ENCODE measurements at places on chromosomes 6 and 20.
A peak's percentile ranks its signal among the peaks of the same experiment; 100 is the strongest.

GRCh38 chr20:57567471-57568079 is 6.7 kb downstream of the PCK1 start:
- no peak for DNase-seq

DNA sequence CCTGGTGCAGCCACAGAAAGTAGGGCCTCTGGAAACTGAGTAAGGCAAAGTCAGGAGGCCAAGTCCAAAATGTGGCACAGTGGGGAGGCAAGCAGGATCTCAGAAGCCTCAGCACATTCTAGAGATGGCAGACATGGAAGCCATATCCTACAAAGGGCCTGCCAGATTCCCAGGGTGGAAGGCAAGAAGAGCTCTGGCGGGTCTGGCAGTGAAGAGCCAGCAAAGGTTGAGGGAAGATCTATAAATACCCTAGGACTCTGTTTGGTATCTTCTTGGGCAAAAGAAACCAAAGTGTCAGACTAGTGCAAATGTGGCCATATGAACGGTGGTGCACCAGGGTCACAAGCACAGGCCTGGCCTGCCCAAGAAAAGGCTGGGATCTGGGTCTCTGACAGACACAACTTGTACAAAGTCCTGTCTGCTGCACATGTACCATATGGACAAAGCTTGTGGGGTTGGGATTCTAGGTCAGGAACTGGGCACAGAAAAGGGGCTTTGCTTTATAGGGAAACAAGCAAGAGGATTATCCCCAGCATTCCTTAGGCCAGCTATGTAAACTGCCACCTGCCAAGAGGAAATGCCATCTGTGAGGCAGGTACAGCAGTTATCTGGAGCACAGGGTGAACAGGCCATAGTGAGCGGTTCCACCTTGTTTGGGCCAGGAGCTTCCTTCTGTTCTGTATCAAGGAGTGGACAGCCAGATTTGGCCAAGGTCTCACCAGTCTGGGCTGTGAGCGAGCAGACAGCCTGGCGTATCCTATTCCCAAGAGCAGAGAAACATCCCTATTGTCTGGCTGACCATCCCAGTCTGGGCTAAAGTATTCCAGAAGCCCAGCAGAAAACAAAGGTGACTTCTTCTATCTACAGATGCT is 36.3 kb upstream of the SLC4A11 start:
- no peak for DNase-seq

- DNase-seq = no peak
Measured at GRCh38 chr20:34637245-34638038, 39.5 kb downstream of the PIGU start.

- DNase-seq = no peak
Measured at GRCh38 chr6:124535746-124536145, 426.5 kb upstream of the RNF217 start.

GRCh38 chr6:21942897-21943296 is 349.3 kb downstream of the SOX4 start:
- no peak for DNase-seq

GRCh38 chr20:63708301-63709148 is 686 bp downstream of the ZGPAT start:
- peak; percentile 14 for DNase-seq

GRCh38 chr6:4364711-4365110 is 229.3 kb upstream of the ECI2 start:
- no peak for DNase-seq

DNA sequence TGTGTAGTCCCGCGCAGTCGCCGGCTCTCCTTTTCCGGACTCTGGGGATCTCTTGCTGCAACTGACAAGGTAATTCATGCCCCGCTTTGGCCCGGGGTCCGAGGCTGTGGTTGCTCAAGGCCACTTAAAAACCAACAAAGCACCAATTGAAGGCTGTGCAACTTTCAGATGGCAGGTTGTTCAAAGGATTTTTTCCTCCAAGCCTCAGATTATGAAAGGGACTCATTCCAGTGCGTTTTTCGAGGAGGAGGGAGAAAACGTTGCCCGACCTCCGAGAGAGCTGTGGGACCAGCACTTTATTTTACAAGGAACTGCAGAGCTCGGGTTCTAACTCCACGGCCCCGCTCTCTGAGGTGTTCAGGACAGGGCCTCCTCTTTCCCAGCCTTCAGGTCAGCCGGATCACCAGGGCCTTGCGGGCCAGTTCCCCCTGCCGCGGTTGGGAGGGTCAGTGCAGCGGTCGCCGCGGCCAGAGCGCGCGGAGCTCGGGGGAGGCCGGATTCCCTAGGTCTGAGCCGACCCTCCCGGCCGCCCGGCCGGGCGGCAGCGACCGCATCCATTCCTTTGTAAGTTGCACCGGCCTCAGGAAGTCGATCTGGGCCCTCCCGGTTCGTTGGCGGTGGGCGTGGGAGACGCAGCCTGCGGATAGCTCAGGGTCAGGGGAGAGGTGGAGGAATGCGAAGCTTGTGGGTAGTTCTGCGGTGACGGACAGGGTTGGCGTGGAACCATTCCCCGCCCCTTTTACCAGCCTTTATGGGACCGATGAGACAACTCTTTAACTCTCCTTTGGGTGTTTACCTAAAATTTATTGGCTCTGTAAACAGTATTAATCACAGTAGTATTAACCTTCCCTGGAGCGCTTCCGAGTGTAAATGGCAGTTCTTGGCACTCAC is 1.6 kb downstream of the UTRN start:
- DNase-seq = peak; percentile 10

DNA sequence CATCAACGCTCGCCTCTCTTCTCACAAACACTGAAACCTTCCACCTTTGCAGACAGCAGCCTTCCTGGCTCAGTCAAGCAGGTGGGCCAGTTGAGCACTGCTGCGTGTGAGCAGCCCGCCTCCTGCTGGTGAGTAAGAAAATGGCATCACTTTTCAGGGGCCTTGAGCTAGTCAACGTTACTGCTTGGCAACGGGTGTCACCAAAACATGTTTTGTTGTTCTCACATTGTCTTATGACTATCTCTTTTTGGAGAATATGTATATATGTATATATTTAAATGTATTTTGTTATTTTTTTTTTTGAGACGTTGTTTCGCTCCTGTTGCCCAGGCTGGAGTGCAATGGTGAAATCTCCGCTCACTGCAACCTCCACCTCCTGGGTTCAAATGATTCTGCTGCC is 97.0 kb upstream of the AGPAT4 start:
- DNase-seq = peak; percentile 58

DNA sequence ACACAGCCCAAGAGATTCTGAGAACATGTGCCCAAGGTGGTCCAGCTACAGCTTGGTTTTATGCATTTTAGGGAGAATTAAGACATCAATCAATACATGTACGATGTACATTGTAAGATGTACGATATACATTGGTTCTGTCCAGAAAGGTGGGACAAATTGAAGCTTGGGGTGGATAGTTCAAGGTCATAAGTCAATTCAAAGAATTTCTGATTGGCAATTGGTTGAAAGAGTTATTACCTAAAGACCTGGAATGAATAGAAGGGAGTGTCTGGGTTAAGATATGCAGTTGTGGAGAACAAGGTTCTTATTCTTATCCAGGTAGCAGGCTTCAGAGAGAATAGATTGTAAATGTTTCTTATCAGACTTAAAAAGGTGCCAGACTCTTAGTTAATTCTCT is 31.8 kb upstream of the LCA5 start:
- DNase-seq = no peak

DNA sequence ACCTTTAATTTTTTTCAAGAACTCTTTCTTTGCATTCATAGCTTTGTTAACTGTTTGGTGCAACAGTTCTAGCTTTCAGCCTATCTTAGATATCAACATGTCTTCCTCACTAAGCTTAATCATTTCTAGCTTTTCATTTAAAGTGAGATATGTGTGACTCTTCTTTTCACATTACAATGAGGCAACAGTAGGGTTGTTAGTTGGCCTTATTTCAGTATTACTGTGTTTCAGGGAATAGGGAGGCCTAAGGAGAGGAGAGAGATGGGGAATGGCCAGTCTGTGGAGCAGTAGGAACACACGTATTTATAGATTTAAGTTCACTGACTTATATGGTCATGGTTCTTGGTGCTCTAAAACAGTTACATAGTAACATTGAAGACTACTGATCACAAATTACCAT is 35.8 kb downstream of the CST9L start:
- DNase-seq = no peak

DNA sequence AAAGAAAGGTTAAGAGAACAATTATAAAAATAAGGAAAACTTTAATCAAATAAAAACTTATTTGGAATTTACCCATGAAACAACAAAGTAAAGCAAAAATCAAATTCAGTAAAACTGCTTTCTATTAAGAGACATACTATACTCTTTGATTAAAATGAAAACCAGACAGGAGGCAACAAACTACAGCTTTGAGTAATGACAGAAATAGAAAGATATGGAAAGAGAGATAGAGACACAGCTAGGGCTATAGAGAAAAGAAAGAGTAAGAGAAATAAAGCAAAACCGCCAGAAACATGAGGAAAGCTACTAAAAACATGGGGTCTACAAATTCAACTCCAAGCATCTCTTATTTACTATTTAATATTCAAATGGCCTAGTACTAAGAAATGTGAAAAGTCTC is 67.6 kb downstream of the PHIP start:
- no peak for DNase-seq

- DNase-seq = no peak
Measured at GRCh38 chr6:10146715-10147451, 268.0 kb downstream of the TFAP2A start.

DNA sequence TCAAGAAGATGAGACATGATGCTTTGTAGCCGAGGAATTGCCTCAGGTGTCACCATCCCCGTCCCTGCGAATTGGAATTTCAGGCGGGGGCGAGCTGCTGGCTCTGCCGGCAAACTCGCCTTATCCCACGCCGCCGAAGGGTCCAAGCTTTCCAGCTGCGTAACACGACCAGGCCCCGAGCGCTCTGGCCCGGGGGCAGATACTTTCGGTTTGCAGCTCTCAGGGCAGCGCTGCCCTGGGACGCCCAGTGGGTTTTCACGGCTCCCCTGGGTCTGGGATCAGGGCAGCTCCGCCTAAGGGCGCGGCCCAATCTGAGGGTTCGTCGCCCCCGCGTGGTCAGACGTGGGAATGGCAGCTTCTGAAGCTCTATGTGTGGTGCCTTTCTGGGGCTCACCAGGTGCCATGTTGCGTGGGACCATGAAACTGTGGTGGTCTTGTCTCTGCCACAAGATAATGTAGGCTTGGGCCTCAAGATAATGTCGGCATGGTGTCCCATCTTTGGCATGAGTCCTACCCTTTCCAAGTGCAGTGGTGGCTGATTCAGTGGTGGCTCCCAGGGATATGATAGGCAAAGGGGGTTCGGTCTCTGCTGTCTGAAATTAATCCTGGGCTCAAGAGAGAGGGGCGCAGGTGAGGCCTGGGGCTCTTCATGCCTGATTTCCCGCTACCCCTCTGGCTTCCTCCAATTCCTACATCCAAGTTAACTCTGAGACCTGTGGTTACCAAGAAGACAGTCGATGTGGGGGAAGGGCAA is 21.0 kb downstream of the PIGT start:
- peak; percentile 85 for DNase-seq

- DNase-seq = no peak
Measured at GRCh38 chr6:89939144-89939543, 44.9 kb downstream of the GJA10 start.

DNA sequence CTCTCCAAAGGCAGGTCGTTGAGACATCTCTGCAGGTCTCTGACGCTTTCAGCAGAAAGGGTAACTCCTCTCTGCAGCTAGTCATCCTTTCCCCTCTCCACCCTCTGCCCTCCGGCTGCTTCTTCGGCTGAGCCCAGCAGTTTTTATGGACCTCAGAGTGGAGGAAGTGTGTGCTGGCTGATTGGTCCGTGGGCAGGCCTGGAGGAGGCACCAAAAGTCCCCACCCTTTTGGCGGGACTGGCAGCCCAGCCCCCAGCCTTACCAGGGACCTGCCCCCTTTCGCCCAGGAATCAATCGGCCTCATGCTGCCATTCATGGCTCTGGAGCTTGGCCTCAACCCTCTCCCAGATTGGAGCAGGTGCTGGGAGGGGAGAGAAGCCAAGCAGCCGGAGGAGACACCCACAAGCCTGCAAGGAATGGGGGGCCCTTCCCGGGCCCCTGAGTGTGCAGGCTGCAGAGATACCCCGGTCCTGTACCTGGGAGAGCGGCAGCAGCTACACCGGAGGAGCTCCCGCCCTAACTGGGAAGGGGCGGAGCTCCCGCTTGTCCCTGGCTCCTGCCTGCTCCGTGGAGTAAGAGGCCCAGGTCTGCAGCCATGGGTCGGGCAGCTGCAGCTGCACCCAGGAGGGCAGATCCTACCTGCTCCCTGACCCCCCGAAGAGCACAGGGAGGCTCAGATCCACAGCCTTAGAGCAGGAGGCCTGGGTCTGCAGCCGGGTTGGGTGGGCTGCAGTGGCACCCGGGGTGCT is 170.3 kb upstream of the SOX4 start:
- no peak for DNase-seq

- DNase-seq = peak; percentile 56
Measured at GRCh38 chr6:26284537-26285142, 80.4 kb upstream of the BTN3A2 start.

- DNase-seq = no peak
Measured at GRCh38 chr6:119445666-119446065, 96.1 kb upstream of the MAN1A1 start.

DNA sequence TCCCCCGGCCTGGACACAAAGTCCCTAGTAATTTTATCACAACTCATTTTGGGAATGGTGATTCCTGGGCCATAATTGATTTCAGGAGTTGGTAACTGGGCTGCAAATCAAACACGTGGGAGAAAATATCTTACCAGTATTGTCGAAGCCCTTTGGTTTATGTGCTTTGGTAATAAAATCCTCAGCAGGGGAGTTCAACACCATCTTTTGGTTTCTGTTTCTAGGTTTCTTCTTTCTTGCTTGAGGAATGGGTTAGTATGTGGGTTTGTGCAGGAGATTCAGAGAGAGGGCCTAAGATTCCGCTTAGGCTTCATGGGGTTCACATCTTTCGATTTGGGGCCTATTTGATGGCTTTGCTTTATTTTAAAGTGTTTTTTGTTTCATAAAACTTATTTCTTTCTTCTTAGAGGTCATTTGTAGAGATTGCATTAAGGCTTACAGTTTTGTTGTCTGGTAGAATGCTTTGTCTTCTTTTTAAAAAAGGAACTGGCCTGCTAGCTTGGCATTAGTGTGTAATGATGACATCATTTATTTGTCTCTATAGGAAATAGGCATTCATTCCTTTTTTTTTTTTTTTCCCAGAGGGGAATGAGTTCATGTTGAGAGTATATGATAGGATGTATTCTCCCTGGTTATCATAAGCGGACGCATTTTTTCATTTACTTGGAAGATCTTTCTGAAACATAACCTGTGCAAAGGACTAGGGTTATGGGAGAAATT is 45.8 kb downstream of the CYP24A1 start:
- DNase-seq = no peak
